ENCODE measurements at places on chromosomes 2 and 18.

DNA sequence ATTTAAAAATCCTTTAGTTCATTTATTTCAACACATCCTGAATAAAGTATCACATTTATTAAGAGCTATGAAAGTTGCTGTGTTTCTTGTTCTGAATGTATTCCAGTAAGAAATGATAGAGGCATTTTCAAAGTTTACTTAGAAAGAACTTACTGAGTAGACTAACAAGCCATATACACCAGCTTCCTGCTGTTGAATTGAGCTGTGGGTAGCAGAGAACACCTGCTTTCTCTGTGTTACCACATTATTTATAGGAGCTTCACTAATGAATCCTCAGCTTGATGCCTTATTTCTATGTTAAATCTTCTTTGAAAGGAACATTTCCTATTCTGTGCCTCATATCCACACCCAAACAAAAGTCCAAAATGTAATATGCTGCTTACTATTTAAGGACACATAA, 115.4 kb downstream of the CCDC141 start:
- no peak for DNase-seq

DNA sequence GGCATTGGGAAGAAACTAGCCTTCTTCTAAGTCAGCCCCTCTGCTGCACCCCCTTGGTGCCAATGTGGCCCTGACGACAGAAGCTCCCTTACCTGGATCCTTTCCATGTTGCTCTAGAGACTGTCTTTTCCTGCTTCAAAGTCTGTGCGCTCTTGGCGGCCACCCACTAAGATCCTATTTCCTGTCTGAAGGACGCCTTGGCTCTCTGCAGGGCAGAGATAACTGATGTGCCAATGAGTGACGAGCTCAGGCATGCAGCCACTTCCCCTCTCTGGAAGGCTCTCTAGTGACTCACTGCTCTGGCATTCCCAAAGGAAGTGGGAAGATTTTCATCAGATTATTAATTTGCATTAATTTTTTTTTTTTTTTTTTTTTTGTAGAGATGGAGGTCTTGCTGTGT, 273.5 kb downstream of the CDH20 start:
- peak; percentile 82 for DNase-seq

- no peak for DNase-seq
Observed at GRCh38 chr2:191150600-191151330, at the start of gene STAT4. STAT4 (minus strand) TSS chr2:191150994; CDS start chr2:191148203, 2,791 bp downstream.

- DNase-seq: peak; percentile 46
Observed at GRCh38 chr2:33321236-33321771, 155.1 kb upstream of the RASGRP3 start.

GRCh38 chr2:152861349-152861942, 143.0 kb downstream of the ARL6IP6 start:
- DNase-seq: no peak

DNA sequence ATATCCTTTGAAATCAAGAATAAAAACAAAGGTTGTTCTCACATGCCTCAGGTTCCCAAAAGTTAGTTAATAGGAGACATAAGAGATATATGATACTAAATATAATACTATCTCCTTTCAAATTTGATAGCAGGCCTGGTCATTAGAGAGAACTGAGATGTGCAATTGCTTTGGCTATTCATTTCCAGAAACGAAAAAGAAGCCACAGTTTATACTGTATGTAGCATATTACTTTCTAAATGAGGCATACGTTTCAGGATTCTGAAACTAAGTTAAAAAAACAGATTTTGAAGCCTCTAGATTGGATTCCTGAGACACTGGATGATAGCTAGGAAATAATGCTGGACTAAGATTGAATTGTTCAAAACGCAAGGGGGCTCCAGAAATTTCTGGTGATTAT, 7.1 kb downstream of the PPP1R1C start:
- no peak for DNase-seq
